Adrenal gland (tissue), 19 donors: ENCODE measurements at places on chromosomes 1 and 21.
A peak's percentile ranks its signal among the peaks of the same experiment; 100 is the strongest.

DNA sequence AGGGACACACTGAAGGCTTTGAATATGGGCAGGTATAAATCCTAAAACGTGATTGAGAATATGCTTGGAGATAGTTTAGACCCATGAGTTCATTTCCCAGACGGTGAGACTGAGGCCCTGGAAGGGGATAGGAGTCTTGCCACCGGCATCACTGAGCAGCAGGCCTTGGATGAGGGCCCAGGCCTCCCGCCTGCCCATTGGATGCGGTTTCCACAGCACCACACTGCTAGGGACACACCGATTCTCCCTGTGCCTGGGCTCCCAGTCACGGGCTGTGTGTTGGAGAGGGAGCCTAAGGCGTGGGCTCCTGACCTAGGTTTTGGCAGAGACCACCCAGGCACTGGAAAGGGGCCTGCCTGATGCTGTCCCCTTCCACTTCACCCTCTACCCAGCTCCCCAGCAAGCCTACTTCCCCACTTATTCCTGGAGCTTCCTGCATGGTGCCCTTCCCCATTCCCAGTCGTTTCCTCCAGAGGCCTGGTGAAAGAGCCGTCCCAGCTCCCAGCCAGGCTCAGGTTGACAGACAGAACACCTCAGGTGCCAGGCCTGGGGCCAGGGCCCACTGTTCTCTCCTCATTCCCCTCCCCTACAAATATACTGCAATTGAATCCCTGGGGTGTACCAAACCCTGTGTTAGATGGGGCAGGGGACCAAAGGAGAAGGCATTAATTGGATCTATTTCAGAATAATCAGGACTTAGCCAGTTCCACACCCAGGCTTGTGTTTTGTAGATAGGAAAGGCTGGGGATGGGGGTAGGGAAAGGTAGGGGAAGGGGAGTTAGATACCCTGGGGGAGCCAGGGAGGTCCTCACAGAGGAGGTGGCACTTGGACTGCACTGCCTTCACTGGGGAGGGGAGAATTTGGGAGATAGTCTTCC is 3.4 kb downstream of the FOXO6 start:
- DNase-seq = no peak
- H3K36me3 ChIP-seq = no peaks in the 10 kb centered on the region
- H3K27ac ChIP-seq = no peak overlapping the region
- H3K27me3 ChIP-seq = no peaks in the 10 kb centered on the region

- no peak overlapping the region for H3K4me3 ChIP-seq
- no peak for DNase-seq
- no peaks in the 10 kb centered on the region for H3K27me3 ChIP-seq
- H3K4me1 ChIP-seq = peaks cover 33% of the 10 kb centered on the region
- no peaks in the 10 kb centered on the region for H3K36me3 ChIP-seq
These were observed 85.1 kb downstream of the NIBAN1 start for GRCh38 chr1:184889166-184889565.

GRCh38 chr1:178039891-178040290 is 54.0 kb upstream of the RASAL2 start:
- H3K4me1 ChIP-seq = no peaks in the 10 kb centered on the region
- no peak for DNase-seq
- H3K36me3 ChIP-seq = no peaks in the 10 kb centered on the region
- no peaks in the 10 kb centered on the region for H3K27me3 ChIP-seq

GRCh38 chr1:118118469-118118868 is 66.6 kb downstream of the SPAG17 start:
- no peak for DNase-seq
- H3K27me3 ChIP-seq = no peaks in the 10 kb centered on the region
- H3K27ac ChIP-seq = no peak overlapping the region

- H3K4me1 ChIP-seq = peaks cover 11% of the 10 kb centered on the region
- no peak overlapping the region for H3K27ac ChIP-seq
- no peak overlapping the region for H3K4me3 ChIP-seq
- H3K36me3 ChIP-seq = no peaks in the 10 kb centered on the region
These were observed 62.2 kb upstream of the WDR26 start for GRCh38 chr1:224496826-224497225.

- no peak overlapping the region for H3K4me3 ChIP-seq
- H3K27me3 ChIP-seq = no peaks in the 10 kb centered on the region
These were observed 28.5 kb upstream of the TENT5C start for GRCh38 chr1:117577191-117577885.

- DNase-seq = peak; percentile 88
- peaks cover 10% of the 10 kb centered on the region for H3K4me1 ChIP-seq
- no peaks in the 10 kb centered on the region for H3K36me3 ChIP-seq
- no peak overlapping the region for H3K27ac ChIP-seq
These were observed 5.7 kb upstream of the TPRG1L start for GRCh38 chr1:3618881-3619671.
